ENCODE measurements at places on chromosomes 6 and 20.

GRCh38 chr20:32888636-32889035 lies 29.9 kb downstream of the EFCAB8 start:
- DNase-seq = no peak

GRCh38 chr20:6637160-6637579 lies 130.3 kb upstream of the BMP2 start:
- no peak for DNase-seq

DNA sequence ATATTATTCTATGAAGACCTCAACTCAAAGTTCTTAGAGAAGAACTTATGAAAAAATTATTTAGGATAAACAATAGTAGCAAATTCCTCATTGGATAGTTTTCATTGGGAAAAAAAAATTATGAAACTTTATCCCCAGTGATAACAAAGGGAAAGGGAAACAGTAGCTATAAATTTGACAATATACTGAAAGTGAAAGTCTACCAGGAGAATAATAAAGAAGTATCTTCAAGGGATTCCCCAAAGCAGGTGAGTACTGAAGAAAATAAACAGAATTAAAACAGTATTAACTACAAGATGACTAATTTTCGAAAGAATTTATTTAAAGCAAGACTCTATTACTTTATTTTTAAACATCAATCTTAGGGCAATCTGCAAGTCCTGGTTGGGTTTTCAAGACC lies 56.4 kb downstream of the REPS1 start:
- no peak for DNase-seq

- no peak for DNase-seq
Observed at GRCh38 chr6:128259730-128260685, 260.4 kb downstream of the PTPRK start.

- DNase-seq = no peak
Observed at GRCh38 chr6:52622810-52623209, 46.0 kb upstream of the TRAM2 start.

DNA sequence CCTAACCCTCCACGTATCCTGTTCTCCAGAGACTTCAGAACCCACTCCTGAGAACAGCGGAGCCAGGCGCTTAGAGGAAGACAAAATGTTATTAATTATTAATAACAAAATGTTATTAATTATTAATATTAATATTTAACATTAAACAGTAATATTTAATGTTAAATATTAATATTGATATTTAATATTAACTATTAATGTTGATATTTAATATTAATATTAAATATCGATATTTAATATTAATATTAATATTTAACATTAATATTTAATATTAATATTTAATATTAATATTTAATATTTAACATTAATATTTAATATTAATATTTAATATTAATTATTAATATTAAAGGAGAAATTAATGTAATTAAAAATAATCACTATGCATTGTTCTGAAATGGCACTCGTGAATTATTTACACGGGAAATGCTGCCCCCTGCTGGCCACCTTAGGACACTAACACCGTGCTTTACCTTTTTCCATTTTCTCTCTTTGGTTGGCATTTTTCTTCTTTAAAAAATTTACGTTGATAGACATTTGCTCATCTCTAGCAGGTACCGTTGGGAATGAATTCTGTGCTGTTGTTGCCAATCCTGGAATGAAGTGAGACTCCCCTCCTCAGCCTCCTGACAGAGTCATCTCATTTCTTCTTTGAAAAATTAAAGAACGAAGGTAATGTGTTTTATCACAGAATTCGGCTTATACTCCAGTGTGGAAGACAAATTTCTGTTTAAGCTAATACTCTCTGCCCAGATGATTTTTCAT lies 7.5 kb upstream of the GGTLC1 start:
- peak; percentile 86 for DNase-seq

- DNase-seq = no peak
Observed at GRCh38 chr6:170487707-170488329, 65.3 kb downstream of the PSMB1 start.

GRCh38 chr6:28121876-28122275 lies 2.5 kb upstream of the ZSCAN16 start:
- no peak for DNase-seq

DNA sequence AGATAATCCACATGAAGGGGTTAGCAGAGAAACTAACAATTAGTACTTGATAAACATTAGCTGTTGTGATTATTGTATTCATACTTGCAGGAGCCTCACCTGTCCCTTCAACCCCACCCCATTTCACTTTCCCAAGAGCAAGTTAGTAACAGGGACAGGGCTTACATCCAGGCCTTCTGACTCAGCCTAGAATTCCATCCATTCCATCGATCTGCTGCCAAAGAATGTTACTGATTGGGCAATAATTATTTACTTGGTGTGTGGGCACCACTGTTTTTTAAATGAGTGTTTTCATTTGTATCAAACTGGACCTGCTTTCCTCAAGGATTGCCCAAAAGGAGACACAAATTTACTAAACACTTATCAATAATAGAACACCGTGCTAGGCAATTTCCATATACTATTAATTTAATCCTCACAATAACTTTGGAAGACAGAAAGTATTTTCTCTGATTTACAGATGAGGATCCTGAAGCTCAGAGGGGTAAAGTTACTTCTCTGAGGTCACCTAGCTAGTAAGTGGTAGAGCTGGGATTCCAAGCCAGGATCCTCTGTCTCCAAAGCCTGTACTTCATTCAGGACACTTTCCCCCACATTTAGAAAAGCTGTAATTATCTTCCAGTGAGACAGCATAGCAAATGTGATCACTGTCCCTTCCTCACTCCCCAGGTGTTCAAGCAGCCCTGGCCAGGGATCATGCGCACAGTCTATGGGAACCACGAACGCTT lies 32.8 kb downstream of the GSS start:
- no peak for DNase-seq

DNA sequence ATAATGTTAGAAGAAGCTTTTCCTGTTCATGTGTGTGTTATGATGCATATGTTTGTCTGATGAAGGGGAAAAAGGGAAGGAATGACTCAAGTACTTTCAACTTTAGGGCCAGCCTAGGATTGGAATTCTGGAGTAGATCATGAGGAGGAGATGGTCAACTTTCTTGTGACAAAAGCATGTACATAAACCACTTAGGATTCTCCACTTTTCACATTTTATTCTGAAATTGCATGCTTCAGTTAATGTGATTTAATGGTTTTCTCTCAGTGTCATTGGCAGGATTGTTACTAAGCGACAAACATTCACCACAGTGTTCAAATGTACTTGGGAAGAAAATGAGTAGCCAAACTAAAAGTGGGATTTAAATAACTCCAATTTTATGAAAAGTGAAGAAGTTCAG lies 80.1 kb downstream of the UTRN start:
- DNase-seq = no peak

- DNase-seq = no peak
Observed at GRCh38 chr6:32189742-32190053, 304 bp downstream of the PBX2 start.

DNA sequence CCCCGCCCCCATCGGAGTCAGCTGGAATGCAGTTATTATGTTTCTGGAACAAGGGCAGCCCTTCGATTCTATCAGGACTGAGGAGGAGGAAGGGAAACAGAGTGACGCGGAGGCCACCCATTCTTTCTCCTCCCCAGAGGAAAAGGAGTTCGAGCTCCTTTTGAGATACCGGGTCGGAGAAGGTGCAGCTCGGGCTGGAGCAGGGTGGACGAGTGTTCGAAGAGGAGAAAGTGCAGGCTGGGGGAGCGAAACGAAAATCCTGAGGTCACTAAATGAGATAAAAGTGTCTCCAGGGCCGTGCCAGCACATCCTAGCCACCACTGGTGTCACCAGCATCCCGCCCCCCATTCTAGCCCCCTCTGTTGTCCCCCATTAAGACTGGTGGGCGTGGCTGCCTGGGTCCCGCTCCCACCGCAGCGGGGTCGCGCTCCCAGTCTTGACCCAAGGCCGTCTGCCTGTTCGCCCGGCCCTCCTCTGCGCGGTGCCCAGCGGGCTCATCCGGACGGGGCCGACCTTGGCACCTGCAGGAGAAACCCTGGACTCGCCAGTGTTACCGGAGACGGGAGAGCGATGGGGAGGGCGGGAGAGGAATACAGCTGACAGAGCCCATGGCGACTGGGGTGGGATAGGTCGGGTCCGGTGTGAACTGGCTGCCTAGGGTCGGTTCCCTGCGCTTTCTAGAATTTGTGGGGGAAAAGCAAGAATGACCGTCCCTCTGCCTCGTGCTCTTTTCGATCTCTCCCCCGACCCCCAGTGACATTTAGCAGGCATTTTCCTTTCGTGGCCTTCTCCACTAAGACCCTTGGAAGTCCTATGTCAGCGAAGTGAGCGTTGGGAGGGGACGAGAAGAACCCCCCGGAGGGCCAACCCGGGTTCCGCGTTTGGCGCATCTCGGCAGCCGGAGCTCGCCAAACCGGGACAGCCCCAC lies 16.2 kb downstream of the FOXA2 start:
- no peak for DNase-seq

DNA sequence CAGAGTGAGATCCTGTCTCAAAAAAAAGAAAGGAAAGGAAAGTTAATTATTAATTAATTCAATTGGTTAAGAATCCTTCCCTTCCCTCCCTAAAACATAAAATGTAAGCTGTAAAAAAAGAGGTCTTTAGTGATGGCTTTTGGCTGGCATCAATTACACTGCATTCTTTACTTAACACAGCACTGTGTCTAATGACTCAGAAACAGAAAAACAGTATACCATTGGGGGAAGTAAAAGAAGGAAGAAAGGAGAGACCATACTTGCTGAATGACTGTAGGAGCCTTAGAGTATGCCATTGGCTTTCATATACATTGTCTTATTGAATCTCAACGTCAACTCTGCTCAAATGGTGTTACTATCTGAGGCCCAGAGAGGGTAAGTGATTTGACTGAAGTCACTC lies 18.3 kb upstream of the CITED2 start:
- DNase-seq = no peak

GRCh38 chr6:144644776-144645175 lies 359.6 kb downstream of the UTRN start:
- DNase-seq = no peak

GRCh38 chr6:46894433-46894832 lies 27.3 kb downstream of the ADGRF5 start:
- no peak for DNase-seq

DNA sequence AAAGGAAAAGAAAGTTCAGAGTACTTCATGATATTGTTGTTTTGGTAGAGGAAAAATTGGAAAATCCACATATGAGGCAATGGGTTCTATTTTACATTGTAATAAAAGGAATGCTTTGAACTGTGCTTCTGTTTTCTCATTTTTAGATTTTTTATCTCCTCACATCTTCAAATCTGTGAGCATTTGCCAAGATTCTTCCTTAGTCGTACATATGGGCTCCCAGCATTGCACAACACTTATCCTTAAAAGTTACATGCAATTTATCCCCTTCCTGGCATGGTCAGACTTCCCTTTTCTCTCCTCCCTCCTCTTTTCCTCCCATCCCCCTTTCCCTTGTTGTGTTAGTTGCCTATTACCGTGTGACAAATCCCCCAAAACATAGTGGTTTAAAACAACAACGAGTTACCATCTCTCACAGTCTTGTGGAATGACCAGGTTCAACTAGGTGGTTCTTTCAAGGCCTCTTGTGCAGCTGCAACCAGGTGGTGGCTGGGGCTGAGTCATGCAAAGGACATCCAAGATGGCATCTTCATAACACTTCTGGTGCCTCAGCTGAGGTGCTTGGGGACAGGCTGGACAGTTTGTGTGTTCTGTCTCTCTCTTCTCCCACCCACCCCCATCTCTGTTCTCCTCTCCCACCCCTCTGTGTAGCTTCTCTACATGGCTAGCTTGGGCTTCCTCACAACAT lies 68.7 kb downstream of the TXNDC5 start:
- DNase-seq = no peak

- no peak for DNase-seq
Observed at GRCh38 chr6:17448165-17448564, 54.8 kb downstream of the CAP2 start.

All from activated effector memory CD4-positive, alpha-beta T cell treated with anti-CD3 and anti-CD28 coated beads, Interleukin-2, amount 50 U/mL, for 16 hours (primary cell).